ENCODE measurements at places on chromosomes 1 and 21.

GRCh38 chr1:89810880-89811279 is 10.0 kb upstream of the LRRC8D start:
- no peak for DNase-seq

GRCh38 chr1:215279682-215280081 is 197.1 kb downstream of the KCNK2 start:
- DNase-seq, result no peak

DNA sequence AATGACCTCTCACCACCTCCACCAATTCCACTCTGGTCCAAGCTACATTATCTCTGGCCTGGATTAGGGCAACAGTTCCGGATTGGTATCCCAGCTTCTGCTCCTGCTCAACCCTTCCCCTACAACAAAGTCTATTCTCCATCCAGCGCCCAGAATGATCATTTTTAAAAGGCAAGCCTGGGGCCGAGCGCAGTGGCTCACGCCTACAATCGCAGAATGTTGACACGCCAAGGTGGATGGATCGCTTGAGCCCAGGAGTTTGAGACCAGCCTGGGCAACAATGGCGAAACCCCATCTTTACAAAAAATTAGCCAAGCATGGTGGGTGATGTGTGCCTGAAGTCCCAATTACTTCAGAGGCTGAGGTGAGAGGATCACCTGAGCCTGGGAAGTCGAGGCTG is 2.2 kb downstream of the LYST start:
- no peak for DNase-seq

GRCh38 chr1:5872886-5873285 is 119.3 kb downstream of the NPHP4 start:
- DNase-seq, result no peak

- no peak for DNase-seq
Measured at GRCh38 chr1:56817716-56818463, 1.3 kb downstream of the FYB2 start.

DNA sequence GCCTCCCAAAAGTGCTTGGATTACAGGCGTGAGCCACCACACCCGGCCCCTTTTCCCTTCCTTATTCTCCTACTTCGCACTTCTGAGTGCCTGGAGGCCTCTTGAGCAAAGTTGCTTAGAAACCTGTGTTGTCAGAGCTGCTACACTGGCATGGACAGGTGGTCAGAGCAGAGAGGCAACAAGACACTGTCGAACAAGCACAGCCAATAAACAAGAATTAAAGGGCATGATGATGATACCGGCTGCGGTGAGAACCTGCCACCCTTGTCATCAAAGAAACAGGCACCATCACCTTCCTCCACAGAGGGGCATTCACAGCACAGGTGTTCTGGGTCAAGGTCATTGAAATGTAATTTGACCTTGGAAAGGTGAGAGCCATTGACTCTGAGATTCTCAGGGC is 23.3 kb downstream of the STUM start:
- no peak for DNase-seq

DNA sequence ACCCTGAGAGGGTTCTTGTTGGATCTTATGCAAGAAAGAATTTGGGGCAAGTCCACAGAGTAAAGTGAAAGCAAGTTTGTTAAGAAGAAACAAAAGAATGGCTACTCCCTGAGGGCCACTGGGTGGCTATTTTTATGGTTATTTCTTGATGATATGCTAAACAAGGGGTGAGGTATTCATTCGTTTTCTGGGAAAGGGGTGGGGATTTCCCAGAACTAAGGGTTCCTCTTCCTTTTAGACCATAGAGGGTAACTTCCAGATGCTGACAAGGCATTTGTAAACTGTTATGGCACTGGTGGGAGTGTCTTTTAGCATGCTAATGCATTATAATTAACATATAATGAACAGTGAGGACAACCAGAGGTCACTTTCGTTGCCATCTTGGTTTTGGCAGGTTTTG is 18.2 kb upstream of the IFI6 start:
- DNase-seq, result no peak

GRCh38 chr1:193438312-193438711 is 251.9 kb upstream of the B3GALT2 start:
- no peak for DNase-seq

GRCh38 chr1:103525114-103525606 is 339 bp upstream of the RNPC3 start:
- peak; percentile 72 for DNase-seq

DNA sequence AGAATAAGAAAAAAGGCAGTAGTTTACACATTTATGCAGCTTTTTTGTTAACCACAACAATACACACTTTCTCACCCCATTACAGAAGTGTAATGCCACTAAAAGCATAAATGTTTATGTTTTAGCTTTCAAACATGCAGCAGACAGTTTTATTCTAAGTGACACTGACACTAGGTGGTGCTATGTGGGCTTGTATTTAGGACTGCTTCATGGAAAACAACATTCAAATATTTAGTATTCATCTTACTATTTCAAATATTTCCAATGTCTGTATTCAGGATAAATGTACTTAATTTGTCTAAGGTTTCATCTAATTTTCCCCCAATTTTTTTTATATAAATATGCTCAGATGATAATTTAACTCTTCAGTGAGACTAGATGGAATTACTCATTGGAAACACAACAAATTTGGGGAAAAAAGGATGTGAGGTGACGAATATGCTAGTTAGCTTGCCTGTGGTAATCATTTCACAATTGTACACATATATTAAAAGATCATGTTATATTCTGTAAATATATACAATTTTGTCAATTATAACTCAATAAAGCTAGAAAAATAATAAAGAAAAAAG is 71.4 kb downstream of the USP1 start:
- DNase-seq, result peak; percentile 44

- no peak for DNase-seq
Measured at GRCh38 chr1:33563699-33564098, 91.3 kb downstream of the ZSCAN20 start.

DNA sequence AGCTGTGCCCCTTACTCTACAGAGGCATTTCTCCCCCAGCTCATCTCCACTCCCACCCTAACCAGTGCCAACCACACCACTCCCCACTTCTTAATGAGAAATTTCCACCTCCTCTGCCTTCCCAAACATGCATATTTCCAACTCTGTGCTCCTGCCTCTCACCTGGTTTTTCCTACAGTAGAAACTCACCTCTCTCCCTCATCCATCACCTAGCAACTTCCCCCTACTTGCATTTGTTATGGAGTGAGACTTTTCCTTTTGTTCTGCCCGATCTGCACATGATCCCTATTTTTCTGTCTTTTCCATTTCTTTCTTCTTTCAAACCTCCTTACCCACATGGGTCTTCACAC is 11.9 kb downstream of the RGS8 start:
- DNase-seq, result no peak

GRCh38 chr1:226233806-226234205 is 10.3 kb downstream of the MIXL1 start:
- DNase-seq, result no peak

DNA sequence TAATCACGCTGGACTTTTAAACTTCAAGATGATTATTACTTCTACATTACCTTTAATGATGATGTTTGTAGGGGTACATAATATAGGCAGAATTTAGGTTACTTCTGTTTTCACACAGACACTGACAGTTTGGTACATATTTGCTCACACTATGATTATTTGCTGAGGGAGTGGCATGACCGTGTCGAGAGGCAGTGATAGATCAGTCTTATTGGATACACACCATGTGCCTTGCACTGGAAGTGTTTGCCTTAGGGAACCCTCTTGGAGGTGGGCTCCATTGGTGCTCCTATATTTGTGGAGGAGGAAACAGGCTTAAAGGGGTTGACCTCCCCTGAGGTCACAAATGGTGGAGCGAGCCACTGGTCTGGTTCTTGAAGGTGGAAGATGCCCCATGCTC is 132.1 kb downstream of the PRDM2 start:
- DNase-seq, result no peak

GRCh38 chr1:171805395-171806115 is 24.1 kb downstream of the METTL13 start:
- DNase-seq, result no peak
